Cardiac muscle cell (in vitro differentiated cells and primary cell): ENCODE measurements at places on chromosomes 6 and 20.
A peak's percentile ranks its signal among the peaks of the same experiment; 100 is the strongest.

GRCh38 chr6:140736231-140736630, 1361.8 kb upstream of the CITED2 start:
- peak; percentile 58 for DNase-seq

- DNase-seq = no peak
Observed at GRCh38 chr6:154478021-154478700, 32.3 kb downstream of the CNKSR3 start.

- DNase-seq = no peak
Observed at GRCh38 chr20:20489054-20489453, 121.2 kb downstream of the INSM1 start.

- no peak for DNase-seq
Observed at GRCh38 chr6:45466686-45467085, 89.0 kb upstream of the SUPT3H start.

GRCh38 chr6:12116264-12116800, 104.2 kb downstream of the HIVEP1 start:
- DNase-seq = no peak

DNA sequence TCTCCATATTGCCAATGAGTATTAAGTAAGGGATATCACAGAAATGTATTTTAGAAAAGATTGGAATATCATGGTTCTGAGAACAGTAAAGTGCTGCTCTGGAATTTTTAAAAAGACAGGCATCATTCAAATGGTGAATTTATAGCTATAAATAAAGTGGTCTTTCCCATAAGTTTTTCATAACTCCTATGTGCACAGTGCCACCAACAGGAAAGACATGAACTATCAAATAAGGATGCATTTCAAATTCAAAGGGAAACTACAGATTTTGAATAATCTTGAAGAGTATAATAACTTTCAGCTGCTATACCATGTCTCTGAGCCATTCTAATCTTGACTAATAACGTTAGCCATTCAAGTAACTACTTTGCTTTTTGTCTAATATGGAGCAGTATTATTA, 456.8 kb upstream of the GJE1 start:
- DNase-seq = no peak

GRCh38 chr6:129029778-129030177, 146.8 kb downstream of the LAMA2 start:
- no peak for DNase-seq
